ENCODE measurements at places on chromosomes 13 and 19. TPM values are rescaled to one million over a fixed set of nuclear protein-coding genes. Genes with fewer than 3 reads are reported as not detected.

GRCh38 chr19:41172297-41173164 lies 20.5 kb upstream of the CYP2S1 start:
- H3K4me1 ChIP-seq: peaks cover 11% of the 10 kb centered on the region
- H3K27ac ChIP-seq: peak overlapping the region; percentile 3
- no peaks in the 10 kb centered on the region for H3K36me3 ChIP-seq
- no peak overlapping the region for H3K4me3 ChIP-seq

DNA sequence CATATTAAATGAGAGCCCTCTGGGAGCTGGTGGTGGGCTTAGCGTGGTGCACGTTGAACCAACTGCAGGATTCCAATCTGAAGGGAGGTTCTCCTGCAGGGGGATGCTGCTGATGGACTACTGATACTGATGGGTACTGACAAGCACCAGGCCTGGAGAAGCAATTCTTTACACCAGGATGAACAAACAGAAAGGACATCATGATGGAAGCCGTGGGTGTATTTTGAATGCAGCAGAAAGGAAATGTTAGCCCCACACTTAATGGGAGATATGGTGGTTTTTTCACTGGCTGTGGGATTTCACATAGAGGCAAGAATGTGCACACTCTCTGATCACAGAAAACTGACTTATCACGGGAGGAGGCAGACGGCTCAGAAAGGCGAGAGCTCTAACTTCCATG lies 299.7 kb downstream of the TEX29 start:
- H3K27me3 ChIP-seq: no peaks in the 10 kb centered on the region
- H3K27ac ChIP-seq: no peak overlapping the region
- no peaks in the 10 kb centered on the region for H3K4me1 ChIP-seq
- no peak overlapping the region for H3K4me3 ChIP-seq

- H3K4me3 ChIP-seq: no peak overlapping the region
- no peak overlapping the region for H3K27ac ChIP-seq
- peaks cover 4% of the 10 kb centered on the region for H3K4me1 ChIP-seq
- peaks cover 11% of the 10 kb centered on the region for H3K27me3 ChIP-seq
- no peaks in the 10 kb centered on the region for H3K36me3 ChIP-seq
Measured at GRCh38 chr13:28505543-28506135, 10.7 kb upstream of the FLT1 start.

DNA sequence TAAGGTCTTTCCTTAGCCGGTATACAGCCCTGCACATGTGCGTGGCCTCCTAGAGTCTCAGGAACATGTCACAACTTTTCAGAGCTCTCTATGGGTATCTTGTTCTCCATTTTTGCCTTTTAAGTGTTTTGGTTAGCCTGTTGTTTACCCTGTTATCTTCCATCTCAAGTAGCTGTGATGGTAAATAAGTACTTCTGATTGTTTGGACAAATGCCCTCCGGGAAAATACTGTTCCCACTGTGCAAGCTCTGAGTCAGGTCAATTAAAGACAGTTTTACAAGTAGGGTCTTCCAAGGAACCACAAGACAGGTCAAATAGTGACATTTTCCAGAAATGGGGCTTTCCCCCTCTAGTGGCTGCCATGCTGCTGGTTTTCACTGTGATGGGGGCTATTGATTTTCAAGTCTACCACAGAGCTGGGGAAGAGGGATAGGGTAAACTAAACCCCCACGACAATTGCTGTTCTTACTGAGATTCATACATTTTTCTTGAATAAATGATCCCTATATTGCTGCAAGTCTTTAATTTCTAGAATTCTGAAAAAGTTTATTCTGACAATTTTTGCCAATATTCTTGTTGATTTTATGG lies 109.5 kb downstream of the TM9SF2 start:
- H3K4me1 ChIP-seq: peaks cover 14% of the 10 kb centered on the region
- no peak for DNase-seq
- no peaks in the 10 kb centered on the region for H3K27me3 ChIP-seq
- no peaks in the 10 kb centered on the region for H3K36me3 ChIP-seq

DNA sequence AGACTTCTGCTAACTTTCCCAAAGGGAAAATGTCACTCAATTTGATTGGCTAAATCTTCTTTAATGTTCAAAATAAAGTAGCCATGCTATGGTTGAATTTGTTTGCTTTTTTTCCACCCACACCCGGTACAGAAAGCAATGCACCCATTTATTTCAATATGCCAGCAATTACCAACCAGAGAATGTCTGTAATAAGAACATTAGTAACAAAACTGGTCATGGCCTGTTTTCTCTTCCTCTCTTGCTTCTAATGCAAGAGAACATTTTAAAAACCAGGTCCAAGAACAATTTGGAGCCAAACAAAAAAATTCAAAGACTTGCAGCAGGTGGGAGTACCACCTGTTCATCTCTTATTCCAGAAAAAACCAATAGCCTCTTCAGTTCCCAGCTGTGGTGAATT lies 1108.8 kb upstream of the PCDH20 start:
- DNase-seq: no peak
- no peaks in the 10 kb centered on the region for H3K36me3 ChIP-seq
- no peaks in the 10 kb centered on the region for H3K27me3 ChIP-seq
- no peaks in the 10 kb centered on the region for H3K4me1 ChIP-seq

- H3K4me3 ChIP-seq: peak overlapping the region; percentile 80
- peaks cover 30% of the 10 kb centered on the region for H3K27me3 ChIP-seq
- H3K27ac ChIP-seq: peak overlapping the region; percentile 35
- H3K36me3 ChIP-seq: peaks cover 2% of the 10 kb centered on the region
- DNase-seq: peak; percentile 66
Measured at GRCh38 chr19:46660008-46660517, 919 bp downstream of the DACT3 start.

DNA sequence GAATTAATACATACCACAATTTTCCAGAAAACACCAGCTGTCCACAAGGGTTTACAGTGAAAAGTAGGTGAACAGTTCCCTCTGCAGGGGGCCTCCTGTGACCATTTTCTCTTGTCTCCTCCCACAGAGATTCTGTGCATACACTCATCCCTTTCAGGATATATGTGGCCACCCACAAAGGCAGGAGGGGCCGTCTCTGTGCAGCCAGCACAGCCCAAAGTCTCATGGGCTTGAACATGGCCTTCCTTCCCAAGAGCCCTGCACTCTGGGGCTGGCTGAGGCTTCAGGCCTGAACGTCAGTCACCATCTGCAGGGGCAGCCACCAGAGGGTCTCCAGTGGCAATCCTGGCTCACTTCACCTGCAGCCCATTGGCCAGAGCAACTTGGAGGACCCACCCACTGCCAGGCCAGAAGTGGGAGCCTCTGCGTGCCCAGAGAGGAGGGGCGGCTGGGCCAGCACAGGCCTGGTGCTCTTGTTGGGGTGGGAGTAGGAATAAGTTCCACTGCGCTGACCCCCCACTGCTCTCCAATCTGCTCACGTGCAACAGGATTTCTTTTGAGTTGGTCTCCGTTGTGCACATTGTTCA lies 25.1 kb downstream of the TMEM161A start:
- peaks cover 2% of the 10 kb centered on the region for H3K27me3 ChIP-seq
- H3K4me1 ChIP-seq: no peaks in the 10 kb centered on the region
- no peak overlapping the region for H3K27ac ChIP-seq

- peaks cover 18% of the 10 kb centered on the region for H3K36me3 ChIP-seq
- peak overlapping the region; percentile 99 for H3K27ac ChIP-seq
- DNase-seq: peak; percentile 87
- no peaks in the 10 kb centered on the region for H3K27me3 ChIP-seq
- peak overlapping the region; percentile 82 for H3K4me3 ChIP-seq
Measured at GRCh38 chr19:1213391-1214286, 8.1 kb downstream of the STK11 start.

GRCh38 chr19:46391296-46392251 lies 21.8 kb downstream of the CCDC8 start:
- H3K4me3 ChIP-seq: no peak overlapping the region
- no peak overlapping the region for H3K27ac ChIP-seq
- no peaks in the 10 kb centered on the region for H3K27me3 ChIP-seq
- peaks cover 50% of the 10 kb centered on the region for H3K36me3 ChIP-seq

DNA sequence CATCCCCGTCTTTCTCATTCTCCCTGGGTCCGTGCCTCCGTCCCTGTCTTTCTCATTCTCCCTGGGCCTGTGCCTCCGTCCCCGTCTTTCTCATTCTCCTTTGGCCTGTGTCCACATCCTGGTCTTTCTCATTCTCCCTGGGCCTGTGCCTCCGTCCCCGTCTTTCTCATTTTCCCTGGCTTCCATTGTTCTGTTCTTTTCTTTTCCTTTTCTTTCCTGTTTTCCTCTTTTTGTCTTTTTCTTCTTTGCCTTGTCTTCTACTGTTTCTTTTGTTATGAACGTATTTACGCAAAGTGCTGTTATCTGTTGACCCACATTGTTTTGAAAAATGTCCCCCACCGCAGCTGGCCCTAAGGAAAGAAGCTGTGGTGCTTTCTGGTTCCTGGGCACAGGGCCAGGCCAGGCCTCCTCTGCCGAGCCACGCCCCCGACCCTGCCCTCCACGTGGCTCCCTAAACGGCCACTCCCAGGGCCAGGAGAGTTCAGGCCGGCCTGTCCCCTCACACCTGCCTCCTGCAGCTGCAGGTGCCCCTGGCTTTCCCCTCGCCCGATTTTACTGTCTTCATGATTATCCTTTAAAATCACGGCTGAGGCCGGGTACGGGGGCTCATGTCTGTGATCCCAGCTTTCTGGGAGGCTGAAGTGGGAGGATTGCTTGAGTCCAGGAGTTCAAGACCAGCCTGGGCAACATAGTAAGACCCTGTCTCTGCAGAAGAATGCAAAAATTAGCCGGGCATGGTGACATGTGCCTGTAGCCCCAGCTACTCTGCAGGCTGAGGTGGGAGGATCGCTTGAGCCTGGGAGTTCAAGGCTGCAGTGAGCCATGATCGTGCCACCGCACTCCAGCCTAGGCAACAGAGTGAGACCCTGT lies 14.0 kb upstream of the TMPRSS9 start:
- no peak for DNase-seq
- H3K27ac ChIP-seq: peak overlapping the region; percentile 23

DNA sequence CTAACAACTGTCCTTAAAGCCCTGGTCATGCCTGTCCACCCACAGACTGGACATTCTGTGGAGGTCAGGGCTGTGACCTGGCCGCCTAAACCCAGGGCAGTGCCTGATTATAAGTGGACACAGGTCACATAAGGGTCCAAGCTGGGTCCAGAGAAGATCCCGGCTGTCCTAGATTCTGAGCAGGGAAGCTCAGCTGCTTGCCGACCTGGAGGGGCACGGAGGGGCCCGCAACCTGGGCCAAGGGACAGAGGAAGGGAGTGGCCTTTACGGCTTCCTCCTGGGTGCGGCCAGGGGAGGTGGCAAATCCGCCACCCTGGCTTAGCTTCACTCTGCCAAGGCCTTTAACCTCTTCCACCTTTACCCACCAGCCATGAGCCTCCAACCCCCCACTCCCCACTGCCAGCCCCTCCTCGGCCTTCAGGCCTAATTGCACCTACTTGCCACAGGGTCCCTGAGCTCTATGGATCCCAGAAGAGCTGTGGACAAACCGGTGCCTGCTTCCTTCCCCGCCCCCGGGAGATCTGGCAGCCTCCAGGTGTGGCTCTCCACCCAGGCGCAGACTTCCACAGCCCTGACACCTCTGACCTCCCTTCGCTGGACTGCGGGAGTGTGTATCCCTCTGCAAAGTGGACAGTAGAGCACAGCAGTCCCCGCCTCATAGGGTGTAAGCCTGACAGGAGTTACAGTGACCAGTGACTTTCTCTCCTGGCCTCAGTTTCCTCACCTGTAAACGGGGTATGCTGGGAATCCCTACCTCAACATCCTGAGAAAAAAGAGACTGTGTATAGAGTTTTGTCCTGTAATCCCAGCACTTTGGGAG lies 1.7 kb downstream of the CD320 start:
- H3K27me3 ChIP-seq: no peaks in the 10 kb centered on the region
- peak overlapping the region; percentile 98 for H3K4me3 ChIP-seq
- DNase-seq: peak; percentile 55
- peaks cover 34% of the 10 kb centered on the region for H3K36me3 ChIP-seq

GRCh38 chr19:6023085-6023682 lies 45.2 kb upstream of the RANBP3 start:
- H3K4me1 ChIP-seq: no peaks in the 10 kb centered on the region
- DNase-seq: no peak
- H3K36me3 ChIP-seq: no peaks in the 10 kb centered on the region
- no peak overlapping the region for H3K4me3 ChIP-seq
- no peaks in the 10 kb centered on the region for H3K27me3 ChIP-seq

DNA sequence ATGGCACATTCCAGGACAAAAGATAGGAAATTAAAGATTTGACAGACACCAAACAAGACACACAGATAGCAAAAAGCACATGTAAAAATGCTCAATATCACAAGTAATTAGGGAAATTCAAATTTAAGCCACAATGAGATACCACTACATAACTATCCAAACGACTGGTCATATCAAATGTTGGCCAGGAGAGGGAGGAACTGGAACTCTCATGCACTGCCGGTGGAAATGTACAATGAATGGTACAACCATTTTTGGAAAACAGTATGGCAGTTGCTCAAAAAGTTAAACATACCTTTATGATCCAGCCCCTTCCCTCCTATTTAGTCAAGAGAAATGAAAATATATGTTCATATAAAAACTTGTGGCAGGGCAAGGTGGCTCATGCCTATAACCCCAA lies 36.8 kb upstream of the CYP2S1 start:
- no peak overlapping the region for H3K27ac ChIP-seq
- peaks cover 5% of the 10 kb centered on the region for H3K27me3 ChIP-seq
- H3K4me1 ChIP-seq: no peaks in the 10 kb centered on the region
- no peaks in the 10 kb centered on the region for H3K36me3 ChIP-seq
- DNase-seq: no peak

The WDR88 gene
- total RNA-seq: not detected

The NAPSA gene
- 18.0 TPM for total RNA-seq

The THAP8 gene
- 2.0 TPM for total RNA-seq

The FFAR2 gene
- total RNA-seq: not detected

The JAK3 gene
- total RNA-seq: 226 TPM

The DNMT1 gene
- 414 TPM for total RNA-seq

The TNPO2 gene
- 153 TPM for total RNA-seq

The PLEKHF1 gene
- 24.0 TPM for total RNA-seq
